NCI-H2171 treated with DMSO at 0.1 percent for 48 hours (cell line): ENCODE measurements at places on chromosomes 11 and 22.

- no peak for DNase-seq
Measured at GRCh38 chr22:24341627-24342026, 71.0 kb downstream of the SPECC1L start.

DNA sequence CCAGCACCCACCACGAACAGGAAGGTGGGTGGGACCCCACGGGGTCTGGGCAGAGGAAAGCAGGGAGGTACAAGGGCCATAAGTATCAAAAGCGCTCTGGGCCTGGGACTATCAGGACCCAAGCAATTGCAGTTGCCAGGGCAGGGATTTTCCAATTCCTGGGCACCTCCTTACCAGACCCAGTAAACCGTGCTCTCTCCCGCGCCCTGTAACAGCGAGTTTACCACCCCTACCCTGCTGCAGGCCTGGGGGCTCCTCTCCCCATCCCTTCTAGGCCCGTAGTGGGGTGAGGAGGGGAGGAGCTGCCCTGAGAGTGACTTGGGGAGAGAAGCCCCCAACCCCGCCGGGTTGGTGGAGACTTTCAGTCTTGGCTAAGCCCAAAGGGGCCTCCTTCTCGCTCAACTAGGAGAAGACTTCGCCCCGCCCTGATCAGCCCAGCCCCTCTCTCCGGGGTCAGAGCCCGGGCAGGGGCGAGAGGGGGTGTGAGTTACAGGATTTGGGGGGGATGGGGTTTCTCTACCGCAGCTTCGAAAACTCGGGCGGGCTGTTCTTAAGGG is 5.4 kb downstream of the PAX6 start:
- DNase-seq: no peak

- DNase-seq: no peak
Measured at GRCh38 chr22:33859311-33859710, 61.0 kb downstream of the LARGE1 start.

GRCh38 chr11:119791701-119792151 is 62.7 kb upstream of the NECTIN1 start:
- DNase-seq: peak; percentile 12

GRCh38 chr11:34305780-34306179 is 52.0 kb downstream of the ABTB2 start:
- no peak for DNase-seq
